T-helper 1 cell (primary cell): ENCODE measurements at places on chromosomes 4 and X.

GRCh38 chr4:20086799-20087521 lies 164.7 kb upstream of the SLIT2 start:
- DNase-seq: no peak

GRCh38 chr4:6991249-6991648 lies 51.9 kb upstream of the TADA2B start:
- no peak for DNase-seq

DNA sequence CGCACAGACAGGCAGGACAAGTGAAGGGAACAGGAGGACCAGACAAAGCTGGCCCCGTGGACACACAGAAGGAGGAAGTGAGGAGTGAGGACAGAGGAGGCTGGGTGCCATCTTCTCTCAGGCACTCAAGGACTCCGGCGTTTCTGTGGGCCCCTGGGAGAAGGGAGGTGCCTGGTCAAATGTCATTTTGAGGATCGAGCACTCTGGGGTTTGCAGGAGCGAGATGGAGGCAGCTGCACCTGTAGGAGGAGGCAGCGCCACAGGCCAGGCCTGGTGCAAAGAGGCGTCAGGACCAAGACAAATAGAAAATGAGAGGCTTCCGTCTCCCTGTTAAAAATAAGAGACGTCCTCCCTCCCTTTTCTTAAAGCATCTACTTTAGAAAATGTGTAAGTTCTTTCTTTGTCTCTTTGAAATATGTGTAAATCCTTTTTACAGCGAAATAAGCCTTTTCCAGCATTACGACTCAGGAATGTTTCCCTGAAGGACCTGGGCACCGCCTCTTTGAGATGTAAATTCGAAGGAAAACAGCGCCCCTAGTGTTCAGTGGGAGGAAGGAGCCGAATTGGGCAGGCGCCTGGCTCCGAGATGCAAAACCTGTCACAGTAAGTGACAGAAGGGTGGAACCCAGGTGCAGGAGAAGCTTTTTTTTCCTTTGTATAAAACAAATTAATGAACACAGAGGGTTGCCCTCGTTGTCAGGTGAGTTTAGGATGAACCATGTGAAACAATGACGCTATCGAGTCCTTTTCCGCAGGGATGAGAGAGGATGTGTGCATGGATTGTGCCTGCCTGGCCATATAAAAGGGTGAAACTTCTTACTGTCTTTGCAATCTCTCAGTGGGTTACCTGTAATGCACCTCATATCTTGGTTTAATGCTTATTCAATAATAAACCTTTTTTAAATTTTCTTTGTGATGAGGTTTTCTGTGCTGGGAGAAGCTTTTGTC lies 1.4 kb upstream of the C4orf50 start:
- DNase-seq: no peak

GRCh38 chr4:130722361-130722760 lies 1626.4 kb downstream of the C4orf33 start:
- no peak for DNase-seq

GRCh38 chr4:924107-925096 lies 7.7 kb downstream of the GAK start:
- no peak for DNase-seq

DNA sequence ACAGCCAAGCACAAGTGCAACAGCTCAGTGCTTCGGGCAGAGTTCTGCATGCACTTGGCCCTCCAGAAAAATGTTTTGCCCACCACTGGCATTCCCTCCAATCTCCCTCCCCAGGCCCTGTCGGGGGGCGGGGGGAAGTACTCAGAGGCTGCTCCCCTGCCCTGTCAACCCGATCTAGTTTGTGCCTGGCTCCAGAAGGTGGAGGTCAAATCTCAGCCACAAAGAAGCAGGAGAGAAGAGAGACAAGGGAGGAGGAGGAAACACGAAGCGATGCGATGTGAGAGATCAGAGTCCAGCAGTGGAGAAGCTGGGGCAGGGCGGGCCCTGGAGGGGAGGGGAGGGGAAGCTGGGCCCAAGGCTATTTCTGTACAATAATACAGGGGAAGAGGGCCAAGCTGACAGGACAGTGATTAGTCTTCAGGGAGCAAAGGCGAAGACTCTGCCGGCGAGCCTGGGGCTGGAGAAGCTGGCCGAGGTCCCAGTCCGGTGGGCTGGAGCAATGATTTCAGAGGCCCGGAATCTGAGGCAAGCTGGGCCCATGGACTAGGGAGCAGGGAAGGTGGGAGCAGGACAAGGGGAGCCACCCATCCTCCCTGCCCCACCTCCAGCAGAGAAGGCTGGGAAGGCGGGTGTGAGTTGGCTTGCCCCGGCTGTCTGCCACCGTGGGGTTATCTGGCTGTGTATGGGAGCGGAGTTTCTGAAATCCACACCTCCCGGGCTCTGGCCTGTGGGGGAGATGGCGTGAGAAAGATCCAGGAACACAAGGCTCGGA lies 167.1 kb downstream of the EFNB1 start:
- DNase-seq: no peak

- no peak for DNase-seq
These were observed 108.8 kb upstream of the CENPE start for GRCh38 chr4:103306870-103307375.

- no peak for DNase-seq
These were observed 40.6 kb downstream of the FAM149A start for GRCh38 chr4:186144946-186145569.

DNA sequence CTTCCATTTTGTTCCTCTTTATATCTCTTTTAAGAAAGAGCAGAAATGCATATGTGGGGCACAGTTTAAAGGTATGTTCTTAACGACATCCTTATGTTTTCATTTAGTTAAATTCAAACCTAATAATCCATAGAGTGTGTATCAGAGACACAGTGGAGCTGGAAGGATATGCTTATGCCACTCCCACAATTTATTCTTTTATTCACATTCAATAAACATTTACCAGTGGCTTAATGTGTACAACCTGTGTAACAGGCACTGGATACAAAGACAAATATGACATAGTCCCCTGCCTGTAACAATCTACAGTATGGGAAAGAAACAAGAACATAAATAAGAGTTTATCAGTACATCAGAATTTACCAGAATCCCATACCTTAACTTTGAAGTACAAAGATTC lies 22.4 kb upstream of the CORIN start:
- DNase-seq: no peak

DNA sequence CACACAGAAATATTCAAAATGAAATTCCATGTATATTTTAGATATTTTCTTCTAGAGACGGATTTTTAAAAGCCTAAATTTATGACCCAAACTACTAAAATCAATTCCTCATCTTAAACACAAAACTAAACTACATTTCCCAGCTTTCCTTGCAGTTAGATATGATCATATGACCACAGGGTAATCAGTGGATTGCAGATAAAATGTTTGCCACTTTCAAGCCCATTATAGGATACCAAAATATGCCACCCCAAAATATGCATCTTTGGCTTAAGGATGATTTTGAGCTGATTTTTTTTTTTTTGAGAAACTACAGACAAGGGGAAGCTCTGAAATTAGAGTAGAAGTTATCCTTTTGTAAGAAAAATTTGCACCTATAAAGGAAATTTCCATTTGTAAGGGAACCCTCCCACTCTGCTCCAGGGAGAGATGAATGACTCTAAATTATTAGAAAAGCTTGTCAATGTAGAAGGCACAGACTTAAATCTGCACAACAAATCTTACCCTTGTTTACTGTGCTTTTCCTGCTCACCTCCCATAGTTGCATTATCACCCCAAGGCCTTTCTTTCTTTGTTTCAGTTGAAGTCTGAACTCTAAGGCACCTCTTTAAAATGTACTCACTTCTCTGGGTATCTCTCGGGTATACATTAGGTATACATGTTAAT lies 503.0 kb downstream of the PDHA2 start:
- no peak for DNase-seq

GRCh38 chrX:110863883-110864282 lies 68.3 kb upstream of the CHRDL1 start:
- no peak for DNase-seq

GRCh38 chr4:109994415-109994827 lies 81.7 kb downstream of the EGF start:
- DNase-seq: no peak

- no peak for DNase-seq
These were observed 28.7 kb downstream of the SULT1E1 start for GRCh38 chr4:69831270-69831627.

DNA sequence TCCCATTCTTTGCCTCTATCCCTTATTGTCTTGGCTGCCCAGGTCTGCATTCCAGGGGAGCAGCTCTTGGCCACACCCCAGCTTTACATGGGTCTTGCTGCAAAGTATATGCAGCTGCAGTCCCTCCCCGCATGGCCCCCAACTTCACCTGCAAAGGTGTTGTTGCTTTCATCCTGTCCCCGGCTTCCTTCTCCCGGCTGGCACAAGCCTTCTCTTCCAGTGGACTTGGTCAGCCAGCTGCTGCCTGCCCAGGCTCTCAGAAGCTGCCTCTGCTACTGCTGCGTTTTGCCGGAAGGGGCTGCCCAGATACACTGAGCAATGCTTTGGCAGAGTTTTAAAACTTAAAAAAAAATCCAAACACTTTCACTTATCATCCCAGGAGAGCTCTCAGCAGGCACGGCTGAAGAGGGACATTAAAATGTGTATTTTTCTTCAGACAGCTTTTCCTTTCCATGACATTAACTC lies 121.2 kb upstream of the PDLIM3 start:
- no peak for DNase-seq

GRCh38 chrX:55710701-55711100 lies 6.8 kb upstream of the RRAGB start:
- DNase-seq: no peak

- no peak for DNase-seq
These were observed 748 bp downstream of the ATP2B3 start for GRCh38 chrX:153517946-153518834.

DNA sequence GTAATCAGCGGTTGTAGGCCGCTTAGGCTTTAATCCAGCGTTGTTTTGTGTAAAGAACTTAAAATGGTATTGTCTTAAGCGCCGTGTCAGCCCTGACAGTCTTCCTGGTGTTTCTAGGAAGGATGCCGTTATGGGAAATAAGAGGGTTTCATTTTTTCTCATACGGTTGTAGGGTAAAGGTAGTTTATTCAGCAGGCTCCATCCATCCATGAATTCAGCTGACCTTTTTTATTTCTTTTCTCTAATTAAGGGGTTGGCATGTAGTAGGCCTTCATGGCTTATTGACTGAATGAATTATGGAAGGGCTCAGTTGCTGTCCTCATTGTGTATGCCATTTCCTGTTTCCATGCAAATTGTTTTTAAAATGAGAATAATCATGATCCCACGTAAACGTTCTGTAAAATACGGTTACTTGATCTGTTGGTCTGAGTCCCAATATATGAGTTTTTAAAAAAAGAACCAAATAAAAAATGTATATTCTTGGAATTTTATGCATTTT lies 693 bp downstream of the OCIAD1 start:
- DNase-seq: no peak

DNA sequence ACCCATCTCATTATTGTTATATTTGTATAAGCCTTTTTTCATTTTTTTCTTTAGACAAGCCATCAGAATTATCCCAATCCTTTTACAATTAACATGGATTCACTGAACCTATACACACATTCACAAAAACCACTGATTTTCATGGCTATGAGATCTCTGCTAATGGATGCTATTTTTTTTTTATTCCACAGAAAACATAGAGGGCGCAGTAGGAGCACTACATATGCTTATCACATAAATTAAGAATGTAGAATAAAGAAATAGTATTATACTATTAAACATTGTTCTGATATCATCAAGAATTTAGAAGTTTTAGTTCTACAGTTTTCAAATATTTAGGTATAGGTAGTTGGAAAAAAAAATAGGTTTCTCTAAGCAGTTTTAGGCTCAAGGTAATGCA lies 1477.4 kb downstream of the ARAP2 start:
- no peak for DNase-seq

GRCh38 chrX:51862920-51863319 lies 30.5 kb upstream of the MAGED1 start:
- no peak for DNase-seq

GRCh38 chr4:147583876-147584275 lies 33.3 kb upstream of the TMEM184C start:
- DNase-seq: no peak

- DNase-seq: no peak
These were observed 4.0 kb upstream of the EGF start for GRCh38 chr4:109908731-109909130.
